ENCODE measurements at places on chromosomes 1 and 21.

- no peak for DNase-seq
Observed at GRCh38 chr21:16942703-16943102, 570.1 kb upstream of the CXADR start.

GRCh38 chr1:179313004-179313403, 19.4 kb downstream of the SOAT1 start:
- DNase-seq, result no peak

DNA sequence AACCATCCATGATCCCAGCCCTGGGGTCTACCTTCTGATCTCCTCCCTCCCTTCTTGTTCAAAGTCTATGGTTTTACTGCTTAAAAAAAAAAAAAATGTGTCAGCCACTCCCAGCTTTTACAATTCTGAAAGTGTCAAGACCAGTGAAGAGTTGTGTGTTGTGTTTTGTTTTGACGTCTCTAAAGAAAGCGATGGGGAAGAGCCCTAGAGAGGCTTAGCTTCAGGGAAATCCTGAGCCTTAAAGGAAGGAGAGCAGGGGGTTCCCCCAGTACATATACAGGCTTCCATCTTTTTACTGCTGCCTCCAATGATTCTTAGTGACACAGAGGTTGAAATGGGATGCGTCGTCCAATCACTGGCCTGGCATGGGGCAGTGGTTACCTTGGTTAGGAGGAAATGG, 13.9 kb upstream of the FMOD start:
- no peak for DNase-seq

DNA sequence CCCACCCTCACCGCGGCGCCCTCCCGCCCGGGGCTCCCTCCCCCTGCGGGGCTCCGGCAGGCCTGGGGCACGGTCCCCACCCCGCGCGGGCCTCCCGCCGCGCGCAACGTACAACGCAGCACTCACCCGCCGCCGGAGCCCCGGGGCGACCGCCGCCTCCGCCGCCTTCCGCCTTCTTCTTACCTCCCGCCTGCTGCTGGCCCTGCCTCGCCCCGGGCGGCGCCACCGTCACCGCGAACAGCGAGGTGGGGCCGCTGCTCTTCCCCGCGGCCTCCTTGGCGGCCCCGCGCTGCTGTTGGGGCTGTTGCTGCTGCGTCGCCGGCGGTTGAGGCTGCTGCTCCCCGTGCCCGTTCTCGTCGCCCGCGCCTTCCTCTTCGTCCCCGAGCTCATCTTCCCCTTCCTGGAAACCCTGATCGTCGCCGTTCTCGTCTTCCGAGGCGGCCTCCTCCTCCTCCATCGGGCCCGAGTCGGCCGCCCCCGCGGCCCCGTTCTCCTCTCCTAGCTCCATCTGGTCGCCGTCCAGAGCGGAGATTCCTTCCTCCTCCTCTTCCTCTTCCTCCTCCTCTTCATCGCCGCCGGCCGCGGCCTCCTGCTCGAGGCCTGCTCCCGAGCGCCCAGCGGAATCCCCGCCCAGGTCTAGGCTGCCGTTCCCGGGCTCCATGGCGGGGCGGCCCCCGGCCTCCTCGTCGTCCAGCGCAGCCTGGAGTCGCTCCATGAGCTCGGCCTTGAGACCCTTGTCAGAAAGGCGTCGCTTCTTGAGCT, 671 bp downstream of the HNRNPU start:
- peak; percentile 26 for DNase-seq

DNA sequence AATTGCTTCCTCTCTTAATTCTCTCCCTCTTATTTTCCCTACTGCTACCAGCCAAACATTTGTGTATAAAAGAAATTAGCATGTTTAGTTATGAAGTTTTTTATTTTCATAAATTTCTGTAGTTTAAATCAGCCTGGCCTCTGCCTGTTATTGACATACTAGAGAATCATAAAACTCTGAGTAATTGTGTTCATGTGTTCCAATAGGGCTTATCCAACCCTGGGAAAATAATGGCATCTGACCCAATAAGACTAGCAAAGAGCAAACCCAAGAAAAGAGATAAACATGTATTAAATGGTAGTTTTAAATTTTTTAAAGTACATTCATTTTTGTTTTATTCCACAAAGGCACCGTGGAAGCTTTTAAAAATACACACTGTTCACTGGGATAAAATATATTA, 404.3 kb downstream of the HLX start:
- no peak for DNase-seq

DNA sequence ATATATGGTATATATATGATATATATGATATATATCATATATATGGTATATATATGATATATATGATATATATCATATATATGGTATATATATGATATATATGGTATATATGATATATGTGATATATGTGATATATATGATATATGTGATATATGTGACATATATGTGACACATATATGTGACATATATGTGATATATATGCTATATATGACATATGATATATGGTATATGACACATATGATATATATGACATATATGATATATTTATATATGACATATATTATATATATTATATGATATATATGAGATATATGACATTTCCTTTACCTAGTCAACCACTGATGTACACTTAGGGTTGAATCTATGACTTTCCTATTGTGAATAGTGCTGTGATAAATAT, 36.1 kb upstream of the EEIG2 start:
- no peak for DNase-seq

DNA sequence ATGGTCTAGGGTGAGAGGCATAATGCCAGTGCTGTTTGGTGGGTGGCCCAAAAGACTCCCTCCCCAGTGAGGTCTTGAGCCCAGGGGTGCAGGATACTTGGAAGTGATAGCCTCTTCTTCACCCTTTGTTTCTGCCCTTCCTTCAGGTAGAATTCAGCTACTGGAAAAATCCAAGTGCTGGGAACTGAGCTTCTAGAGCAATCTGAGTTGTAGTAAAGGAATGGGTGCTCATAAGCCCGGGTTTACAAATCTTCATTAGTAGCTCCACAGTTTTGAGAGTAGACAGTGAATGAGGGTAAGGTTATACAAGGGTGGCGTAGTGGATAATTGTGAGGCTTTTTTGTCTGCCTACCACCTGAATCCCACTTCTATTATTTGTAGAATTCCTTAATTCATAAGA, 29.2 kb upstream of the CD84 start:
- DNase-seq, result no peak

- peak; percentile 70 for DNase-seq
Observed at GRCh38 chr21:46550116-46550941, 54.6 kb downstream of the S100B start.

GRCh38 chr1:78032996-78033796, 12.6 kb upstream of the GIPC2 start:
- no peak for DNase-seq

GRCh38 chr1:4029376-4029775, 129.3 kb upstream of the C1orf174 start:
- no peak for DNase-seq

DNA sequence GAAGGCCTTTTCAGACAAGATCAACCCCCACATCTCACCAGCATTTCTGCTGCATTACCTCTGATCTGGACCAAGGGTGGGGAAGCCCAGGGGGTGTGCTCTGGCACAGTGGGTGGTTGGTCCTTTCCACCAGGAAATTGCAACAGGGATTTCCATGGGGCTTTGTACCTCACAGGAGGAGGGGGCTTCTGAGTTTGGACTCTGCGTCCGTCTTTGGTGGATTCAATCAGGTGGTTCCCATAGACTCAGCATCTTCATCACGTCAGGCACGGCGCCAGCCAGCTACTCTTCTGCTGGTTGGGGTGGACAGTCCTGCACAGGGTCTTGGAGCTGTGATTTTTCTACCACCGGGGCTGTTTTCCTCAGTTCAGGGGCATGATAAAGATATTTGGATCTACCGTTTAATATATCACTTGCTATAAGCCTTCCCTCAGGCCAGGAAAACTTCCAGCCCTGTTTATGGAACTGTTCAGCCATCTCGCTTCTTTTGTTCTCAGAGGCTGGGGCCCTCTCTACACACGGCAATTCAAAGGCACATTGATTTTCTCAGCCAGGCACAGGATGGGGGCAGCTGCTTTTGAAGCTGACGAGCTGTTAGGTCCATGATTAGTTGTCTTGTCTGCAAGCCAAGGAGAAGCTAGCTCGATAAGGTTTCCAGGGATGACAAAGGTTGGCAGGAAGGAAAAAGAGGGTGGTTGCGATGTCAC, 467.3 kb downstream of the CAMTA1 start:
- no peak for DNase-seq

DNA sequence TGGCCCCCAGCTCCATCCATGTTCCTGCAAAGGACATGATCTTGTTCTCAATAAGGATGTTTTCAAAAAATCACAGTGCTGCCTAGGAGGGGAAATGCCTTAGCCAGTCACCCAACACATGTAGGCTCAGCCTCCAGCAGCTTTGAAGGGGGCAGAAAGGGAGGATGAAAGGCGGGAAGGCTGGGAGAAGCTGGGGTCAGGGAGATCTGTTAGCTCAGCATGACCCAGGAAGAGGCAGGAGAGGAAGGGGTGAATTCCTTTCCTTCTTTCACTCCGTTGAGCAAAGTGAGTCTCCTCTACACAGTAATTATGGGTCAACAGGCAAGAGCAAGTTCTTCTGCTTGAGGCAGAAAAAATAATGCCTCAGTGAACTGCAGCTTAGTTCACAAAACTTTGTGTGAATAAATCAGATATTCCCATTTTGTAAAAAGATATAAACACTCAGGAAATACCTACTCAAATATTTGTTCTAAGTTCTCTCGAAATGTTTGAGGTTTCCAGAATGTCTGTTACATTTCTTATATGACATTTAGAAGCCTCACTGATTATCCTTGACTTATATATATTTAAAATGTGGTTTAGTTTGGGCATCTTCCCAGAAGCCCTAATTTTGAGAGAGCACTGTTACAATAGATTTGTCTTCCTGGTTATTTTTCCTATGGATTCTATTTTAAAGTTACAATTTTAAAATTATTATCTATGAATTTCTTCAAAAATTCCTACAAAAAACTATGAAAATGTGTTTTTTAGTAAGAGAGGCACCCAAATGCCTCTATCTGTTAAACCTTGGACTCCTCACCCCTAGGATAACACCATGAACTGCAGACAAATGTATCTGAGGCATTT, 116.8 kb downstream of the KCNJ6 start:
- DNase-seq, result no peak

DNA sequence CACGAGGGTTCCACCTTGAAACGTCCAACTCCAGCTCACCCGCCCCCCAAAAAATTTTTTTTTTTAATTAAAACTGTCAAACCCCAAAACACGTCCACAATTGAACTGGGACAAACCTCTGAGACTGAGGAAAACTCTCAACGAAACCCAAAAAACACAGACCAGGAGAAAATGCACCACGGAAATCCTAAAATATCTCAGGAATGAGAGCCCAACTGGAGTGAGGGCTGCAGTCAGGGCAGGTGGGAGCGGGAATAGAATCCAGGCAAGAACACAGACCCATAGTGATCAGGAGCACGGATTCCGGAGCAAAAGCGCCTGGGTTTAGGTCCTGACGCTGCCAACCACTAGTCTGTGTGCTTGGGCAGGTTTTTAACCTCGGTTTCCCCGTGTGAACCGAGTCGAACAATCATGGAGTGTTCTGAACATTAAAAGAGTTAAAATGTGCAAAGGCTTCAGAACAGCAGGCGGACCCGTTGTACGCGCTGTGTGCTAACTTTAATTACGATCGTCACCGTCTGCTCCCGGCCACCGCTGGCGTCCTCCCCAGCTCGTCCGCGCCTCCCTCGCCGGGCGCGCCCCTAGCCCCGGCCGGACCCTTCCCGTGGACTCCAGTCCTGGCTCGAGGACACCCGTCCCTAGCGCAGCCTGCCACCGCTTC, 624 bp downstream of the ARHGAP29 start:
- DNase-seq, result no peak

GRCh38 chr1:67850611-67851075, 17.4 kb upstream of the GNG12 start:
- DNase-seq, result peak; percentile 17

DNA sequence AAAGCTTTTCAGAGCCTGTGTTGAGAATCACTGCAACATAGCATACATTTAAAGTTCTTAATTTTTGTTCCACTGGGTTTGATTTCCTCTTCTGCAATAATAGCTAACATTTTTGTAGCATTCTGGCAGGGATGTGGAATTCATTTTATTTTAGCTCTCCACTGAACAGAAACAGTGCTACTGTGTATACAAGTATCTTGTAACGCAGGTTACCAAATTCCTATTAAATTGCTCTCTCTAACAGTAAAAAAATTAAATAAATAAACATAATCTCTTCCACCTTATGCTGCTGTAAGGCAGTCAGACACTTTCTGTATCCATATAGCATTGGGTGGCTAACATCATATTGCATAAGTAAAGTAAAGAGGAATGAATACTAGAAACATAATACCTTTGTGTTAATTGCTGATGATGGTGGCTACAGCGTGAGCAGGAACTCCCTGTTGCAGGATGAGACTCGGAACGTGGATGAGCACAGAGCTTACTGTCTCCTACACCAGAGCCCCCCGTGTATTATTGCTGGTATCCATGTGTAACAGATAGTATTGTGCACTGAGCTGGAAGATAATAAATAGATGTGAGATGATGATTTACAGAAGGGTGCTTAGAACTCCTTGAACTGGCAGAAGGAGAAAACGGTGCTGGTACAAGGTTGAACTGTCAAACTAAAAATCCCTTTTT, 276.9 kb upstream of the SNX7 start:
- no peak for DNase-seq

DNA sequence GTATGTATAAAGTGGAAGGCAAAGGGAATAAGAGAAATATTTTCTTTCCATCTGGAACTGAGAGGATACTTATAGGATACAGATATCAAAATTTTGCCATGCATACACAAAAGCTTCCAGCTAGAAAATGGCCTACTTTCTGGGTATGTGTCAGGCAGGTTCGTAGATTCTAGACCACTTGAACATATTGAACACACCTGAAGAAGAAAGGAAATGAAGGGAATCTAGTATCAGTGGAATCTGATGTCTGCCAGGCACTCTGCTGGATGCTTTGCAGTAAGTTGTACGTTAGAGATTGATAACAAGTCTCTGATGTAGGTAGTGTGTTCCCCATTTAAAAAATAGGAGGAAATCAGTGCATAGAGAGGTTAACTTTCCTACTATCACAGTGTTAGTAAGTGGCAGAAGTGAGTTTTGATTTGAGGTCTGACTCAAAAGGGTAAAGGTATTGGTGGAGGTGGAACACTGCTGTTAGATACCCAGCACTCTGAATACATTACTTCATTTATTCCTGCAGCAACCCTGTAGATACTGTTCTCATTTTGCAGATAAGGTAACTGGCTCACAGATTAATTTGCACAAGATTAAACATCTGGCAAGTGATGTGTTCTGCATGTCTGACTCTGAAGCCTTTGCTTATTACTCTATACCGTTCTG, 3.0 kb downstream of the CAMSAP2 start:
- DNase-seq, result no peak

GRCh38 chr1:53654216-53655210, 84.5 kb downstream of the GLIS1 start:
- no peak for DNase-seq

- no peak for DNase-seq
Observed at GRCh38 chr21:32427958-32428623, 15.6 kb downstream of the EVA1C start.

GRCh38 chr1:74571891-74572290, 59.5 kb upstream of the LRRC53 start:
- no peak for DNase-seq

- DNase-seq, result no peak
Observed at GRCh38 chr1:10494418-10494753, 19.6 kb downstream of the PEX14 start.

GRCh38 chr1:63674238-63674864, 81.1 kb downstream of the PGM1 start:
- no peak for DNase-seq
